ENCODE measurements at places on chromosomes 11 and 22.

GRCh38 chr11:64935359-64936081, at the start of gene GPHA2:
Gene GPHA2 (minus strand): TSS chr11:64935893. CDS start chr11:64935460, 433 bp downstream.
- DNase-seq: peak; percentile 88

DNA sequence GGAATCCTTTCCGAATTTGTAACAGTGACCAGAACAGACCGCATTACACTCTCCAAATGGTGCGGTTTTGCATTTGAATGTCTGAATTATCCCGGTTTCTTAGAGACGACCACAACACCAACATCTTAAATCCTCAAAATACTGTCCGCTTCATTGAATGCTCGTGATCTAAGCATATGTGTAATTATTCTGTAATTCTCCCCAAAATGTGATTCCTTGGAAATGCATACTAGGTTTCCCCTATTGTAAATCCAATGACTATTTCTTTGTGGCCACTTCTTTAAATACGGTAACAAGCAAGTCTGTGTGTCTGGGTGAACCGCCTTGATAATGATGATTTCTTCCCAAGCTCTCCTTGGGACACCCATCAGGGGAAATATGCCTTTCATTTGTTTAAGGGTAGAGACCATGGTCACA, 87.3 kb upstream of the DBX1 start:
- no peak for DNase-seq

DNA sequence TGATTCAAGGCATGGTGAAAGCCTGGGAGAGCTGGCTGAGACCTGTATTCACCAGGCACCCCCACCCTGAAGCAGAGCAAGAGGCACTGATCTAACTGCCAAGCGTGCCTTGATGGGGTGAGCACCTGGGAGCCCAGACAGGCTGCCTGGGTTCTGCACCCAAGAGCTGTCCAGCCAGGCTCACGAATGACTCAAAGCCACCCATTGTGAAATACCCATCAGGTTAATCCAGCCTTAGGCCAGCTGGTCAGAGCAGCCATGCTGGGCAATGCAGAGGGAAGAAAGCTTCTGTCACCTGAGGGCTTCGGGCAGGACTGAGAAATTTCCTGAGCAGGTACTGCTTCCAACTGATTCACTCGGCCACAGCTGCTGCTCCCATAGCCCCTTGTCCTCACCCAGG, 22.1 kb downstream of the THOC5 start:
- DNase-seq: no peak

- no peak for DNase-seq
These were observed 58.6 kb downstream of the SYTL2 start for GRCh38 chr11:85752201-85752889.

GRCh38 chr22:39622881-39623367, 52.4 kb downstream of the CACNA1I start:
- DNase-seq: peak; percentile 67

GRCh38 chr22:37661160-37661924, 2.8 kb downstream of the PDXP start:
- peak; percentile 72 for DNase-seq

GRCh38 chr11:109507836-109508561, 86.0 kb downstream of the C11orf87 start:
- DNase-seq: no peak

DNA sequence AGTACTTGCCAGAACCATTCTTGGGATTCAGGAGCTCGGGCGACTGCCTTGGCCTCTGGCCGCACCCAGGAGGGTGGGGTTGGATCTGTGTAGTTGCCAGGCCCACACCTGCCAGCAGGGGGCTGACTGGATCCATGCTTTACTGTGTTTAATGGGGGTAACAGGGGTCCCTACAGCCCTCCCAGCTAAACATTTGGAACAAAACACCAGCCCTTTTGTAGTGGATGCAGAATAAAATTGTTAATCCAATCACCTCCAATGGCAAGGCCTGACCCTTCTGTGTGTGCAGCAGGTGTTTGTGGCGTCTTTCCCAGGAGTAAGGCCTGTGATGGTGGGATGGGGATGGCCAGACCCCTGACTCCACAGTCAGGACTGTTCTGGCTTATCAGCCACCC, 22.5 kb downstream of the SUN2 start:
- DNase-seq: no peak

GRCh38 chr22:22920910-22921550, 33.4 kb downstream of the IGLL5 start:
- DNase-seq: no peak

- no peak for DNase-seq
These were observed 451 bp downstream of the FHIP1B start for GRCh38 chr11:6233984-6234386.

- no peak for DNase-seq
These were observed 33.3 kb downstream of the ME3 start for GRCh38 chr11:86639137-86639536.

GRCh38 chr11:128294001-128294670, 293.2 kb downstream of the ETS1 start:
- DNase-seq: no peak

DNA sequence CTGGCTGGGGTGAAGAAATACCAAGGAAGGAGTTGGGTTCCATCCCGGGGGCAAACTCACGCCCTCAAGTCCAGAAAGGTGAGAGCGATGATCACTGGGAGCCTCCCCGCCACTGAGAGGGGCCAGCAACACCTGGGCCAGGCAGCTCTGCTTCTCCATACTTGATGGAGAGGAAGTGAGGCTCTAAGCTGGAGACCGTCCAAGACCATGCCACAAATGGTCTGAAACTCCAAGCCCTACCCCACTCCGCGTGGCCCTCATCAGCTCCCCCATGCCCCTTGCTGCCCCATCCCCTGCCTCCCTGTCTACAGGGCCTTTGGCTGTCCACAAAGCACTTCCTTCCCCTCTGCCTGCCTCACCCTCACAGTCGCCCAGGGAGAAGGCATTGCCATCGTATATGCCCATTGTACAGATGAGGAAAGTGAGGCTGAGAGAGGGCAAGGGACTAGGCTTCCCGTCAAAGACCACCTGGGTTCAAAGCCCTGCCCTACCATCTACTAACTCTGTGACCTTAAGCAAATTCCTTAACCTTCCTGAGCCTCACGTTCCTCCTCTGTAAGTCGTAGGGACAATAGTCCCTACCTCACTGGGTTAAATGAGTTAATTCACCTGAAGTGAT, 4.4 kb upstream of the PDGFB start:
- no peak for DNase-seq

DNA sequence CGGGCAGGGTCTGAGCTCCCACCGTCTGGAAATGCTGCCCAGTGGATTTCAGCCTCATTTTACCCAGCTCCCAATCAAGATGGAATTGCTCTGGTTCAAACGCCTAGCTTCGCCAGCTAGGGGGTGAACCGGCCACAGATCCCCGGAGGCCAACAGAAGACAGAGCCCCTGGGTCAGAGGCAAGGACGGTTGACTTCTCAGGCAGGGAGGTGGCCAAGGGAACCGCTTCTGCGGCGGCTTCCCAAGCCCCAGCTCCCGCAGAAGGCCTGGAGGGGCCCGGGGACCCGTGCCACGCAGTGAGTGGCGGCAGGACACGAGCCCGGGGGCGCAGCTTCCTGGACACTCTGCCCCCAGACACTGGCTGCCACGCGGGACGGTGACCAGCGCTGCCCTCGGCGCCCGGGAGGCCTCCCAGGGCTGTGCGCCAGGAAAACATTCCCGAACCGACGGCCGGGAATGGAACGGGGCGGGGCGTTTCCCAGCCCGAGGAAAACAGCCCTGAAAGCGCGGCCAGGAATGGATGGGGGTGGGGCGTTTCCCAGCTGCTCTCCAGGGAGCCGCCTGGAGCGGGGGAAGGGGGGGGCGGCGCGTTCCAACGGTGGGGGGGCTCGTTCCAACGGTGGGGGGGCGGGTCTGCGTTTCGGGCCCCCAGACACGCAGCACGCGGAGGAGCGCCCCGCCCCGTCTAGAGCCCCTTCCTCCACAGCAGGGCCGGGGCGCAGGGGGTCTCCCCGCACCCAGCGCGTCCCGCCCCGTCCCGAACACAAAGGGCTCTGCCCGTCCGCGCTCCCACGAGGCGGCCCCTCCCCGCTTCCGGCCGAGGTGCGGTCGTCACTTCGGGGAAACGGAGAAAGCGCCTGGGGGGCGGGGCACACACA, 13.5 kb upstream of the B4GALNT4 start:
- DNase-seq: peak; percentile 98

- no peak for DNase-seq
These were observed 33.8 kb upstream of the MUC5AC start for GRCh38 chr11:1123970-1124369.

GRCh38 chr22:31872209-31872608, 72.1 kb upstream of the YWHAH start:
- peak; percentile 56 for DNase-seq

- DNase-seq: no peak
These were observed 999 bp downstream of the FGF3 start for GRCh38 chr11:69818231-69818602.

DNA sequence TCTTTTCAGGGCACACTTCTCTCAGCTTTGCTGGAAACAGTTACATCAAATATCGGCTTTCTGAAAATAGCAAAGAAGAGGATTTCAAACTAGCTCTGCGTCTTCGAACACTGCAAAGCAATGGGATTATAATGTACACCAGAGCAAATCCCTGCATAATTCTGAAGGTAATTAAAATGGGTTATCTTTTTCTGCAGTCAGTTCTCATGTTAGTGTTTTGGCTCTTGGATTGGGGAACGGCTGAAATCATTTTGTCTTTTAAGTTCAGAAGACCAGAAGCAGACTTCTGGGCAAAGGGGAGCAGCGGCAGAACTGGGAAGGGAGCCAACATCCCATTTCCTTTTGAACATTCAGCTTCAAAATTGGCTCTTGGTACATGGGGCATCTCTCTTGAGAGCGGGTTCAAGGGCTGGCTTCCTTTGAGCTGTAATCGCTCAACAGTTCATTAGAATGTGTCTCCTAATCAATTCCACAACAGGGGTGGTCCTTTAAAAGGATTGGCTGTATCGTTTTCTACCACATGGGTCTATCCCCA, 110.2 kb upstream of the MTNR1B start:
- DNase-seq: no peak

- DNase-seq: peak; percentile 57
These were observed 1.3 kb downstream of the C22orf31 start for GRCh38 chr22:29060251-29060869.

DNA sequence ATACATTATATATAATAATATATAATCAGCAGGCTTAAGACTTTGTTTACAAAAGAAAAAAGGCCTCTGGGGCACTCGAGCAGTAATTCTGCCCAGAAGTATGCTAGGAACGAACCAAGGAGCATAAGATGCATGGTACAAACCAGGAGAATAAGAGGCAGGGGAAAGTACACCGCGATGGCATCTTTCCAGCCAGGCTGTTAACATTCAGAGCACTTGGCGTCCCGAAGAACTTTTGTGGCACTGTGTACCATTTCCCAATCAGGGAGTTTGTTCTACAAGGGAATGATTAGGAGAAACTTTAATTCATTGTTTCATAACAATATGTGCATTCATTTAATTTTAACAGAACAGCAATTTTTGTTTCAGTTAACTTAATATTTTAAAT, 125.1 kb downstream of the WT1 start:
- DNase-seq: no peak

DNA sequence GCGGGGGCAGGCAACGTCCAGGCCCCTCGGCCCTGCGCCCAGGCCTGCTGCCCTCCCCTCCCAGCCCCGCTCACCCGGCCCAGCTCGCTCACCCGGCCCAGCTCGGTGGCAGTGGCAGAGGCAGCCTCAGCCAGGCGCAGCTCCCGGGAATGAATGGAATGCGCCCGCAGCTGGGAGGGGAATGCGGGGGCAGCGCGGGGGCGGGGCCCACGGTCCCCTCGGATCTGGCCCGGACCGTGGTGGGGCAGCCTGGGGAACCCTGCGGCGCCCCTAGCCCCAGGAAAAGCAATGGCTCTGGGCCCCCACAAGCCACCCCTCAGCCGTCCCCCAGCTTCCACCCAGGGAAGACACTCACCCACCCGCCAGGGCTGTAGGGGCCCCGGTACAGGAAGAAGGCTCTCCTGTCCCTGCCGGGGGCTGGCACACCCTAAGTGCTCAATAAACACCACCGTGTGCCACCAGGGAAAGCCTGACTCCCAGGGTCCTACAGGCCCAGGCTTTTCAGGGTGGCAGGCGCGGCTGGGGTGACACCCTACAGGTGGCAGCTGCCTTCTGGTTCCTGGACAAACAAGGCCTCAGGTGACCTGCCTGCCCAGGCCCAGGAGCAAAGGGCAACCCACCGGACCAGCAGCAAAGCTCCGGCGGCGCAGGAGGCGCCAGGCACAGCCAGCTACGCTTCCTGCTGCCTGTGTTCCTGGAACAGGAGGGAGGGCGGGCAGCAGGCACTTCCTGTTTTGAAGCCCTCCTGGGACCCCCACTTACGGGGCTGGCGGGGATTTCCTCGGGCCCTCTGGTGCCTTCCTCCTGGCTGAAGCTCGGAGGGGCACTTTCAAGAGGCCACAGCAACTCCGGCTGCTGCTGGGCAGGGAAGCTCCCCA, 13.8 kb downstream of the PLXNB2 start:
- DNase-seq: peak; percentile 85

DNA sequence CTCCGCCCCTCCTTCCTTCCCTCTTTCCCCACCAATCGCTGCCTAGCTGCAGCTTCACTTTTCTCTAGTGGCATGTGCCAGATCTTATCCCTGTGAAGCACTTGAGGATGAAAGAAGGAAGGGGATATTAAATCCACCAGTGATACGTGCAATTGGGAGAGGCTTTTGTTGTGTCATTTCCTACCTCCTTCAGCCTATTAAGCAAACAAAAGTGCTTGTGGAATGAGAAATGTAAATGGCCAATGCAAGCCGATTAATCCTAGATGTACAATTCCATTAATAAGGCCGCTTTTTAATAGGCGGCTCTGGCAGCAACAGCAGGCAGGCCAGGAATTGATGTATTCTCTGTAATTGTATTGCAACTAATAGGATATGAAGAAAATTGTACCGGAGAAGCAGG, 23.3 kb downstream of the NTM start:
- no peak for DNase-seq

DNA sequence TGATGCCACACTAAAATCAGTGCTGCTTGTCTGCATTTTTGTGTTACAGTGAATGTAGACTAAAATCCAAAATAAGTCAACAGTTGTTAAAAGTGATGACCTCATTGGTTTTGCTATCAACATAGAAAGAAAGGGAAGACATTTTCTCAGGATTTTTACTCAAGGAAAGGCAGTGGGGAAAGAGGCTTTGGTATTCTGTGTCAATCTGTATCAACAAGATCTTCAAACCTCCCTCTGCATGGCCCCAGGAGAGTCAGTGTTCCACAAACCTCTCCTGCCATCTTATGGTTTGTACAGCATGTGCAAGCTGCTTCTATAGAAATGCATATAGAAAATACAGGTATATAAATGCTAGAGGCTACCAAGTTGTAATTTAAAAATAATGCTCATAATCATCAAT, 13.8 kb upstream of the OR51M1 start:
- DNase-seq: peak; percentile 84

GRCh38 chr11:63866211-63866610, 27.3 kb downstream of the MARK2 start:
- DNase-seq: no peak

GRCh38 chr22:36461665-36462649, 19.5 kb downstream of the TXN2 start:
- peak; percentile 99 for DNase-seq

All from mesendoderm (in vitro differentiated cells).